ENCODE measurements at places on chromosomes 2 and 18.

DNA sequence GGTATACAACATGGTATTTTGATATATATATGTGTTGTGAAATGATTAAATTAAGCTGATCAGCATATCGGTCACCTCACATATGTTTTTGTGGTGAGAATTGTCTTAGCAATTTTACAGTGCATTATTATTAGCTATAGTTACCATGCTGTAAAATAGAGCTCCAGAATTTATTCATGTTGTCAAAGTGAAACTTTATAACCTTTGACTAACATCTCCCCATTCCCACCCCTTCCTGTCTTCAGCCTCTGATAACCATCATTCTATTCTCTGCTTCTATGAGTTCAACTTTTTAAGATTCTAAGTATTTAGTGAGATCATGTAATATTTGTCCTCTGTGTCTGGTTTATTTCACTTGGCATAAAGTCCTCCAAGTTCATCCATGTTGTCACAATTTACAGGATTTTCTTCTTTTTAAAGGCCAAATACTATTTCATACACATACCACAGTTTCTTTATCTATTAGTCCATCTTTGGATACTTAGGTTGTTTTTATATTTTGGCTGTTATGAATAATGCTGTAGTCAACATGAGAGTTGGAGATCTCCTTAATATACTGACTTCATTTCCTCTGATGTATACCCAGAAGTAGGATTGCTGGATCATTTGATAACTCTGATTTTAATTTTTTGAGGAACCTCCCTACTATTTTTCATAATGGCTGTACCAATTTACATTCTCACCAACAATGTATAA lies 30.3 kb downstream of the NCOA1 start:
- DNase-seq = no peak

DNA sequence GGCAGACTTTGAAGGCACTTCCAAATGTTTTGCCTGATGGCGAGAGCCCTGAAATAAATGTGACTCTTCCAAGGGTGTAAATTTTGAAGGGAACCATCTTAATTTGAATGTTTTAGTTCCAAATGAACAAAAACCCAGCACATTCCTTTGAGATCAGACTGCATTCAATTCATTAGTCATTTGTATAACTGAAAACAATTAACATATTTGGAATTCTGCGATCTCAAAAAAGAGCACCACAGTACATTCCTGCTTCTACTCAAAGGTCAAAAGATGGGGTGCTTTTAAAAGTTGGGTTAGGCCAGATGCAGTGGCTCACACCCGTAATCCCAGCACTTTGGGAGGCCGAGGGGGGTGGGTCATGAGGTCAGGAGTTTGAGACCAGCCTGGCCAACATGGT lies 38.2 kb upstream of the CHRNA1 start:
- no peak for DNase-seq

- DNase-seq = no peak
Measured at GRCh38 chr18:41731884-41732283, 223.2 kb upstream of the PIK3C3 start.

DNA sequence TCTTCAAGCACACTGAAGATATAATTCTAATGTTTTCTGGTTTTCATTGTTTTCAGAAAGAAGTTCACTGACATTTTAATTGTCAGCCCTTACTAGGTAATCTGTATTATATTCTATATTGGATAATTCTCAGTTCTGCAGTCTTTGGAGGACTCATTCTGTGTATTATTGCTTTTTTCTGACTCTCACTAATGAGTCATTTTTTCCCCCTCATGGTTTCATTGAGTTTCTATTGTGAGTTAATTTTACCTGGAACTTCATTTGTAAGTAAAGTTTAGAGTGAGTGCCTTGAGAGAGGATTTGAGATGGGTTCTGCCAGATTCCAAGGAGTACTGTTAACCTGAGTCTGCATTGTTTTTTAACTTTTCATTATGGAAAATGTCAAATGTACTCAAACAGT lies 90.4 kb upstream of the LYPD1 start:
- no peak for DNase-seq

DNA sequence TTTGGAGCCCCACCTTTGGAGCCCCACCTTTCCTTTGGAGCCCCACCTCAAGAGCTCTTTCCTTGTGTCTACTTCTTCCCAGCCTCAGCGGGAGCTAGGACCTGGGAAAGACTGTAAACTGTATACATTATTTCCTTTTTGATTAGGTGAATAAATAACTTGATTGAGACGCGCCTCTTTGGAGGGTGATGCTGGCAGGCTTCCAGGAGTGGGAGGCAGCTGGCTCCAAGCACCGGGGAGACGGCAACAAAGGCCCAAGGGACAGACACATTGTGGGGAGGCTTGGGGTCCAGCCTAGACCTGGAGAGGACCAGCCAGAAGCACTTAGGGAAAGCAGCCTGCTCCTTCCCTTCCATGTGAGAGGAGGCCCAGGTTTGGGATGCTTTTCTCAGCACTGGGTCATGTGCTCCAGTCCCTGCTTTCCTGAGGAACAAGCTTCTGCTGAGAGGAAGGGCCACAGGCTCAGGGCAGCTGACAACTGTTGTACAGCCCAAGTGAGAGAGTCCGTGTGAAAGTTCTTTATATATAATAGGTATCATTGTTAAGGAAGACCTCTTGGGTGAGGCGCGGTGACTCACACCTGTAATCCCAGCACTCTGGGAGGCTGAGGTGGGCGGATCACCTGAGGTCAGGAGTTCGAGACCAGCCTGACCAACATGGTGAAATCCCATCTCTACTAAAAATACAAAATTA lies 297.2 kb upstream of the SLC14A2 start:
- no peak for DNase-seq

DNA sequence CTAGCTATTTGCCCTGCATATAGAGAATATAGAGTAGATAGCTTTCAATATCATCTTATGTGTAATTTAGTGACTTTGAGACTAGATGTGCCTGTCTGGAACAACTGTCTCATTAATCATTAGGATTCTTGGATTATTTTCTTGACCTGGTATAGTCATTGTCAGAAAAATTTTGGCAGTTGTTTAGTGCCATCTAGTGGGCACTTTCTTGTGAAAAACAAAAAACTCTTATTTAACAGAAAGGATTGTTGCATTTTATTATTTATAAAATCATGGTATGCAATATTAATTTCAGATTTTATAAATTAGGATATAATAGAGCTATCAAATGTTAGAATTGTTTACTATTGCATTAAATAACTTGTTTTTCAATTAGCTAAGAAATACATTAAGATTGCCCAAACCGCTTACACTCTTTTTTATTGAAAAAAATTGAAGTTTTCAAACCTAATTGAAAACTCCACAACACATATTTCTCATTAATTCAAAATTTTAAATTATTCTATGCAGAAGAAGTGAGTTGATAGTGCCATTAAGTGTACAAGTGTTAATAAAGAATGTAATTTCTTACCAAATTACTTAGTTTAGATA lies 80.3 kb downstream of the DYNAP start:
- peak; percentile 14 for DNase-seq

- DNase-seq = no peak
Measured at GRCh38 chr2:166727095-166727494, 161.2 kb upstream of the XIRP2 start.

DNA sequence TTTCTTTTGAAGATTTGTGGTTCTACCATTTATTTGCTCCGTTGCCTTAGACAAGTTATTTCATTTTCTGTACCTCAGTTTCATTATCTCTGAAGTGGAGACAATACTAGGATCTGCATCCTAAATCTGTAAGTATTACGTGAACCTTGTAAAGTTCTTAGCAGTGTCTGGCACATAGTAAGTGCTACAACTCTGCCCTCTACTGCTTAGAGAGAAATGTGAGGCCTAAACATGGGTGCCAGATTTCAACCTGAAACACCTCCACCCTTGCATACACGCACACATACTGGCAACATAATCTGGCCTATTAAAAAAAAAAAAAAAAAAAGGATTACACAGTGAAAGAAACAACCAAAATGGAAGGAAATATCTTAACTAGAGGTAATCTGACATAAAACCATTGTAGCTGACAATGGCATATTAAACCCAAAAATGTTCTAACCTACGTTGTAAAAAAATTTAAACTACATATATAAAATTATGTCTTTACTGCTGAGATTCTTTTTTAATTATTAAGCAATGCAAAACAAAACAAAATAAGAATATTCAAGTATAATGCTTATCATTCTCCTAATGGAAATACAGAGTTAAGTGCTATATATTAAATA lies 132.6 kb downstream of the MAP2 start:
- peak; percentile 57 for DNase-seq

DNA sequence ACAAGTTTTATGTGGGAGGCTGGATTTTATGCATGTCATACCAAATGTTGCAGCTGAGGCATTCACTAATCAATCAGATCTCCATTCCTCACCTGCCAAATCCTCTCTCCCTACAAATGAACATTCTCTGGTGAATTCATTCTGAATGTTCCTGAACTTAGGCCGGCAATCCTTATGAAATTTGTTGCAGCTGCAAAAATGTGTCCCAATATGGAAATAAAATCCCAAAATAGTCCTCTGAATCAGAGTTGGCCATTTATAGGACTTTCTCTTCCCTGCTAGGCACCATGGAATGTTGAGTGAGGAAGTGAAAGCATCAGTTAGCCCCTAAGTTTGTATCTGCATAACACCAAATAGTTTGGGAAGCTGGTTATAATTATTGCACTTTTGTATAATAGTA lies 25.6 kb downstream of the GCA start:
- no peak for DNase-seq

DNA sequence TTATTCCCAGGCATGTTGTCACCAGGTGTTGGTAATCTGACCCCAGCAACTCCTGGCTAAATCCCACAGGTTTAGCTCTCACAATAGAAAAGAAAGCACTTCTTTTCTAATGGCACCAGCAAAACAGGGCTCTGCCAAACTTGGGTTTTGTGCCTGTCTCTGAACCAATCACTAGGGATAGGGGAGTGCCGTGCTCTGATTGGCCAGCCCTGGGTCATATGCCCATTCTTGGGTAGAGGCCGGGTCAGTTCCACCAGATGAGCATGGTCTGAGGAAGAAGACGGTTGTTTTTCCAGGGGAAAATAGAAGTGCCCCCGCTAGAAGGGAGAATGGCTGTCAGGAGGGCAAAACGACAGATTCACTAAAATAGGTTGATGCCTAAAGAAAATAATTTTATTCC lies 14.7 kb downstream of the CDK15 start:
- no peak for DNase-seq

DNA sequence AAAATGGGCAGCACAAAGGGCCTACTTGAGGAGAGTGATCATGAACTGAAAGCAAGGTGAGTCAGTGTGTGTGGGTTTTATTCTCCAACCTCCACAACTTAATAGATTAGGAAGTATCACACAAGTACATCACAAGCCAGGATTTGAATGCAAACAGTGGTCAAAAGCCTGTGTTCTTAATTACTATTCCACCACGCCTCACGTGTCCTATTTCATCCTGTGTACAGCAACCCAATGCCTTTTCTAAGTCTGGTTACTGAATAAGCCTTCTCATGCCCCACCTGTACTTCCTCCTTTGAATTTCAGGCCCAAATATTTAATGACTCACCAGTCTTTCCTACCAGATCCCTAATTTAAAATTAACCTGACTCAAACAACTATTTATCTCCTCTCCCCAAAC lies 755.7 kb upstream of the SLC8A1 start:
- DNase-seq = no peak

GRCh38 chr2:221203125-221203524 lies 369.0 kb downstream of the EPHA4 start:
- no peak for DNase-seq

GRCh38 chr2:158725441-158725891 lies 69.7 kb upstream of the DAPL1 start:
- DNase-seq = peak; percentile 55

GRCh38 chr18:44733069-44733753 lies 52.5 kb downstream of the SETBP1 start:
- DNase-seq = no peak

- DNase-seq = no peak
Measured at GRCh38 chr2:174183076-174183475, 65.3 kb downstream of the OLA1 start.

- DNase-seq = no peak
Measured at GRCh38 chr2:215396595-215397313, 39.1 kb downstream of the FN1 start.

DNA sequence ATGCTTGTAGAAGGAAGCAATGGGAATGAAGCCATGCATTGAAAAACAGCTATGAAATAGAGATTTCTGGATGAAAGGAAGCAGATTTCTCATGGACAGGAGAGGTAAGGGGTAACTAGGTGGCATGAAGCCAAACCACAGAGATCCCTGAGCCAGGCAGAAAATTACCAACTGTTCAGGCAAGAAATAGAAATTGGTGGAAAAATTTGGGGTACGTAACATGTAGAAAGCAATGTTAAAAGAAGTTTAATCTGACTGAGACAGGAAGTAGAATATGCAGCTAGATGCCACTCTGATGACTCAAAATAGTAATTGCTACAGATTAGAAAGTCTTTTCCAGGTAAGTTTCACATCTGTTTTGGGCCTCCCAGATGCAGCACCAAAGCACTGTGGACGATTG lies 928.5 kb upstream of the CELF4 start:
- peak; percentile 9 for DNase-seq

DNA sequence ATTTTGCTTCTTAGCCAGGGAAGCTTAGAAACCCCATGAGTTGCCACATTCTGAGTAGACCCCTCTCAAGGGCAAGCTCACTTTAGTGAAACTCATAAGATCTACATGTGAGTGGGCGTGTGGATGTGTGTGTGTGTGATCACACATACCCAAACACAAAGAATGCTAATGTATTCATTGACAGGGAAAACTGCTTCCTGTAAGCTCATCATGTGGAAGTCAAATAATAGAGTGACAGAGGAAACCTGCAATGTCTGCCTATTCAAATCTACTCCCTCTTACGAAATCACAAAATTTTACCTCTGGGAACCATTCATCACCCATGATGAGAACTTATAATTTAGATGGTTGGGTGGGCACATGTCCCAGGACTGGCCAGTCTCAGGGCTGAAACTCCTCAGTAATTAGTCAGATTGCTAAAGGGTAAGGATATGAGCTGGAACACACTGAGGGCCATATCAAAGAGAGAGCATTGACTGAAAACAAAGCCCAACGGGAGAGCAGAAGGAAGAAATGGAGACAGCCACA lies 94.5 kb upstream of the CCDC150 start:
- no peak for DNase-seq

GRCh38 chr2:85340034-85340892 lies 12.5 kb upstream of the TGOLN2 start:
- DNase-seq = no peak

DNA sequence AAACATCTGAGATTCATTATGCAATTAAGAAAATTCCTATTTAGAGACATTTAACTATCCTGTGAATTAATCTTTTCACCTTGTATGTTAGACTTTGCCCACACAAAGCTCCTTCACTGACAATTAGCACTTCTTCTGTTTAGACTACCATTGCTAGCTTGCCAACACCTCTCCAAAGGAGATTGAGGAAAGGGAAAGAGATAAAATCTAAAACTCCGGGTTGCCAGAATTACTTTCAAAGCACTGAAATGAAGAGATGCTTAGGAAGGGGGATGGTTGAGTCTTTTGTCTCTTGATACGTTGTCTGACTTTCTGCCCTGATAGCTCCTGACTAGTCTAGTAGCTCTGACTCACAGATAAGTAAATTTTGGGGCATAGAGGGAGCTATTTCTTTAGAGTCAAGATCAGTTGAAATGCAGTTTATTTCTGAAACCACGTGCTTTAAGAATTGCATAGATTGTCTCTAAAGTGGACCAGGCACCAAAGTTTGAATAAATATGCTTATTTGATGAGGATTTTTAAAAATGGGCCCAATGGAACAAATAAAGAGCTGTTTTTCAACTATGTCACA lies 74.1 kb upstream of the DSEL start:
- DNase-seq = no peak

GRCh38 chr2:211407076-211407475 lies 850.7 kb downstream of the CPS1 start:
- DNase-seq = no peak

GRCh38 chr2:70855667-70856066 lies 20.1 kb upstream of the CD207 start:
- no peak for DNase-seq

Data from NCI-H1694 (cell line).